ENCODE measurements at places on chromosomes 7 and 10. TPM values are rescaled to one million over a fixed set of nuclear protein-coding genes. Genes with fewer than 3 reads are reported as not detected.

GRCh38 chr7:6615723-6616555, 529 bp downstream of the ZNF853 start:
- DNase-seq: no peak

DNA sequence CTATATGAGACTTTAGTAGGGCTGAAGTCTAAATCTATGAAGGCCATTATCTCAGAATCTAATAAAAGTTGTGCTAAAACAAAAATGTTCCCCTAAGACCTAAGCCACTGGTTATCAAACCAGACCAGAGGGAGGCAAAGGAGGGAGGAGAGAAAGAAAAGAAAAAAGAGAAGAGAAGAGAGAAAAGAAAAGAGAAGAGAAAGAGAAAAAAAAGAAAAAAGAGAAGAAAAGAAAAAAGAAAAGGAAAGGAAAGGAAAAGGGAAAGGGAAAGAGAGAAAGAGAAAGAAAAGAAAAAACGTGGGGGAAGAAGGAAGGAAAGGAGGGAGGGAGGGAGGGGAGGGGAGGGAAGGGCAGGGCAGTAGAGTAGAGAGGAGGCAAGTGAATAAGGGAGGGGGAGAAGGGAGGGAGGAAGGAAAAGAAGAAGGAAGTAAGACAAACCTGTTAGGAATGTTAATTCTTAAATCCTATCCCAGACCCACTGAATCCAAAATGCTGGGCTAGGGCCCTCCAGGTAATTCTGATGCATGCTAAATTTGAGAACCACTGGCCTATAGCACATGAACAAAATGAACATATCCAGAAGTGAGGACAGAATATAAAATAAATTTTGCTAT, 98.9 kb downstream of the TPK1 start:
- no peak for DNase-seq

- DNase-seq: no peak
These were observed 47.5 kb downstream of the EPC1 start for GRCh38 chr10:32299354-32299980.

GRCh38 chr7:13197501-13197900, 510.1 kb downstream of the ARL4A start:
- no peak for DNase-seq

GRCh38 chr7:41501006-41501405, 201.9 kb downstream of the INHBA start:
- no peak for DNase-seq

The SRRM3 gene
- total RNA-seq: not detected

The KIAA1549 gene
- 0.42 TPM for total RNA-seq

The NOBOX gene
- not detected for total RNA-seq

The TMEM184A gene
- total RNA-seq: not detected

The ACTR1A gene
- 71.9 TPM for total RNA-seq

Measured in activated B cell treated with CpG ODN at 0.5 μM for 24 hours (primary cell).